ENCODE measurements at places on chromosomes 12 and 14. TPM values are rescaled to one million over a fixed set of nuclear protein-coding genes. Genes with fewer than 3 reads are reported as not detected.

Gene KMT2D
- 159 TPM for total RNA-seq

Gene SOAT2
- 0.26 TPM for total RNA-seq

Gene AICDA
- not detected for total RNA-seq

Gene CLEC6A
- total RNA-seq, result not detected

Gene CCDC197
- total RNA-seq, result not detected

Gene ST8SIA1
- 53.6 TPM for total RNA-seq

- H3K27ac ChIP-seq, result no peak overlapping the region
- no peaks in the 10 kb centered on the region for H3K36me3 ChIP-seq
- no peaks in the 10 kb centered on the region for H3K27me3 ChIP-seq
- H3K4me3 ChIP-seq, result no peak overlapping the region
Measured at GRCh38 chr14:50647282-50647681, 20.8 kb downstream of the SAV1 start.

- no peak for DNase-seq
- no peaks in the 10 kb centered on the region for H3K4me1 ChIP-seq
- no peak overlapping the region for H3K27ac ChIP-seq
- no peaks in the 10 kb centered on the region for H3K27me3 ChIP-seq
Measured at GRCh38 chr14:70008284-70009262, 129.4 kb downstream of the SMOC1 start.

- H3K27me3 ChIP-seq, result no peaks in the 10 kb centered on the region
- H3K4me1 ChIP-seq, result no peaks in the 10 kb centered on the region
- DNase-seq, result no peak
- H3K4me3 ChIP-seq, result no peak overlapping the region
- H3K27ac ChIP-seq, result no peak overlapping the region
- H3K36me3 ChIP-seq, result no peaks in the 10 kb centered on the region
Measured at GRCh38 chr12:115268451-115268850, 584.5 kb upstream of the TBX3 start.

DNA sequence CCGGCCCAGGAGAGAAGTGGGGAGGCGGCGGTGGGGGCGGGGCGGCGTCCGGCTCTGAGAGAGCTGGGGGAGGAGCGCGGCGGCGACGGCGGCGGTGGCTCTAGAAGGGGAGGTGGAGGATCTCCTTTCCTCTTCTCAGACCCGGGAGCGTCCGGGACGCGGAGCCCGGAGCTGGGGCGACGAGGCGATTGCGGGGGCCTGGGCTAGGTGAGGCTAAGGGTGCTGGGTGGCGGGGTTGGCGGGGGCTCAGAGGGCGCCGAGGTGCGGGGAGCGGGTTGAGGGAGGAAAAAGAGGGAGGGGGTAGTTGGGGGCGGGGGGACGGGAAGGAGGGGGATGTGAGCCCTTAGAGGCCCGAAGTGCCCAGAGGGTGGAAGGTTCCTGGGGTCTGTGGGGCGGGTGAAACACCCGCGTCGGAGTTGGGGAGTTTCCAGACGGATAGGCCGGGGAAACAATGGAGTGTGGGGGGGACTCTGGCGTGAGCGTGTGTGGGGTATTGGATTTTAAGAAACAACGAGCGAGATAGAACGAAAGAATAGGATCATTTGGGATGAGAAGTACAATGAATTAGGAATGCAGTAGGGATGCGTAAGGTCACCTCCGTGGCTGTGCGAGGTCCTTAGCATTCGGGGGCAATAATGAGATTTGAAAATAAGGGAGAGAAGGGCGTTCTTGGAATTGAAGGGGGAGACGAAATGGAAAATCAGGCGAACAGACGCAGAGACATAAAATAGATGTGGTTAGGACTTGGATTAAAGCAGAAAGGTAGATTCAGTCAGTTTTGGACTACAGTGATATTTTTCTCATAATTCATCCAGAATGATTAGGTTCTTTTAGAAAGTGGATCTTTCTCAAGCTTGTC is at the start of gene SPATS2:
Gene SPATS2 (plus strand): TSS at position 82 of the 859 bp plus-strand sequence. CDS start 93,551 bp downstream, outside the sequence.
- peak within 1 kb of the TSS; percentile 88 for H3K4me3 ChIP-seq
- no peaks in the 10 kb centered on the region for H3K27me3 ChIP-seq
- H3K36me3 ChIP-seq, result no peaks in the 10 kb centered on the region
- DNase-seq, result no peak

- no peak overlapping the region for H3K4me3 ChIP-seq
- H3K27me3 ChIP-seq, result no peaks in the 10 kb centered on the region
- no peak for DNase-seq
Measured at GRCh38 chr12:112514926-112515642, 96.3 kb downstream of the PTPN11 start.

DNA sequence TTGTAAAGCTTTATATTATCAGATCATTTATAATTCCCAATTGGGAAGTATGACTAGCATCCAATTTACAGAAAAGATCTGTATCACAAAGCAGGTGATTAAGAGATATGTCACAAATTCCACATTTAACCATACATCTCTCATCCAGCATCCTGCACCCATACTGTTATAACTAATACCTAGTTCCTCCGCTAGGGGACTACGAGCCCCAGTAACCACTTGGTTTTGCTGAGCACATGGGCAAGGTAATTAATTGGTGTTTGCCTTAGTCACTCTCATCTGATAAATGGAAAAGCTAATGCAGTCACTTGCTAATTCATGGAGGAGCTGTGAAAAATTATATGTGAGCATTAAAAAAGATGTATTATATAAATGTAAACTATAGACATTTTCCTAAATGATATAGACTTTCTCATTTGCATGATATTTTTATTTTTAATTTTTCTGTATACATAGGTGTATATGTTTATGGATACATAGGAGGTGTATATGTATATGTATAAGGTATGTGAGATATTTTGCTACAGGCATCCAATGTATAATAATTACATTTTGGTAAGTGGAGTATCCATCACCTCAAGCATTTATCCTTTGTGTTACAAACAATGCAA is 1031.8 kb downstream of the GALC start:
- DNase-seq, result no peak
- no peaks in the 10 kb centered on the region for H3K27me3 ChIP-seq
- no peaks in the 10 kb centered on the region for H3K4me1 ChIP-seq
- no peak overlapping the region for H3K27ac ChIP-seq

GRCh38 chr12:67630373-67631088 is 18.0 kb upstream of the DYRK2 start:
- peak overlapping the region; percentile 43 for H3K27ac ChIP-seq
- H3K27me3 ChIP-seq, result no peaks in the 10 kb centered on the region

GRCh38 chr14:51335961-51336723 is 96.1 kb downstream of the TMX1 start:
- H3K27ac ChIP-seq, result no peak overlapping the region
- no peaks in the 10 kb centered on the region for H3K36me3 ChIP-seq
- H3K4me3 ChIP-seq, result no peak overlapping the region
- no peaks in the 10 kb centered on the region for H3K4me1 ChIP-seq

DNA sequence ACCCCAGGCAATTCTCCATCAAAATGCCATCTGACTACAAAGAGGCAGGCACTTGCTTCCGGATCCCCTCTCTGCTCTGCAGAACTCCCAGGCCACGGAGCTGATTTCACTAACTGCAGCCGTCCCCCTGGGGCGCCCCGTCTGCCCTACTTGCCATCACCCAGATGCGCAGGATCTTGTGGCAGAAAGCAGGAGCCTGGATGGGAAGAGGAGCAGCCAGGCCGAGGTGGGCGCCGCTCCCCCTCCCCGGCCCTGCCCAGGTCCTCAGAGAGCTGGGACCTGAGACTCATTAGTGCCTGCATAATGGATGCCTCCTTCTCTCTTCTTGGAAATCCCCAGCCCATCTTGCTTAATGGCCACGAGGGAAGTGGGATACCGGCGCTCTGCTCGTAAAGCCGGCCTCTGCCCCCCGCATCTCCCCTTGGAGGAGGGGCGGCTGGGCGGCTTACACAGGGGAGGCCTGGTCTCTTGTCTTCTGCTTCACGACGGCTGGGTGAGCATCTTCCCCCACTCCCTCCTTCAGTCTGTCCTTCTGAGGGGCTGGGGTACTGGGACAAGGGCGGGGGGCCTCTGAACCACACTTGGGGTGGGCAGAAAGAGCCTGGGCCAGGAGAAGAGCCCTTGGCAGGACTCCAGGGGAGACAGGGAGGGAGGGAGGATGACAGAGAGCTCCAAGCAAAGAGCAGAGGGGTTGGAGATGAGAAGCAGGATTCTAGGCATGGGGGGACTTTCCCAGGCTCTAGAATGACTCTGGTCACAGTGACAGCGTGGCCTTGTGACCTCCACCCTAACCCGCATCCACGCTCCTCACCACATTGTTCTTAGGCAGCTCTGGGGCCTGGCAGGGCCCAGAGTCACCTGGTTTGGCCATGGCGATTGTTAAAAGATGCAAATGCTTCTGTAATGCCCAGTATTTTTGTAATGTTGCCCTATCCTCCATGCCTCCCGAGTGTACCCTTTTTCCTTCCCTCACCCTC is 19.4 kb upstream of the EML1 start:
- H3K36me3 ChIP-seq, result no peaks in the 10 kb centered on the region
- peaks cover 7% of the 10 kb centered on the region for H3K27me3 ChIP-seq
- no peak for DNase-seq
- H3K4me1 ChIP-seq, result no peaks in the 10 kb centered on the region

DNA sequence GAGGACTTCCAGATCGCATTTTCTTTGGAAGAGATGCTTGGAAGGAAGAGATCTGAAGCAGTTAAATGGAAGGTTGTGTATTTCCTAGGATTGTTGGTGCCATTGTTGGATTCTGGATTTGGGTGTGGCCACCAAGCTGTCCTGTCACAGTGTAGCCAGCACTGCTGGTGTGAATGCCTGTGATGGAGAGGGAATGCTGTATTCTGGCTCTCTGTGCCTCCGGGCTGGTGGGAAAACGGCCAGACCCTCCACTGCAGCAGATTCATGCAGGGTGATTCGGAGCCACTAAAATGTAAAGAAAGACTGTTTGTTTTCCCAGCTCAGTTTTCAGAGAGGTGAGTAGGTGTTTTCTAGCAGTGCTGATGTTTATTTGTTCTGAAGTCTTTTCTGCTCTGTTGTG is 30.7 kb upstream of the MANSC4 start:
- no peaks in the 10 kb centered on the region for H3K27me3 ChIP-seq
- DNase-seq, result no peak
- peaks cover 10% of the 10 kb centered on the region for H3K4me1 ChIP-seq
- H3K36me3 ChIP-seq, result no peaks in the 10 kb centered on the region

DNA sequence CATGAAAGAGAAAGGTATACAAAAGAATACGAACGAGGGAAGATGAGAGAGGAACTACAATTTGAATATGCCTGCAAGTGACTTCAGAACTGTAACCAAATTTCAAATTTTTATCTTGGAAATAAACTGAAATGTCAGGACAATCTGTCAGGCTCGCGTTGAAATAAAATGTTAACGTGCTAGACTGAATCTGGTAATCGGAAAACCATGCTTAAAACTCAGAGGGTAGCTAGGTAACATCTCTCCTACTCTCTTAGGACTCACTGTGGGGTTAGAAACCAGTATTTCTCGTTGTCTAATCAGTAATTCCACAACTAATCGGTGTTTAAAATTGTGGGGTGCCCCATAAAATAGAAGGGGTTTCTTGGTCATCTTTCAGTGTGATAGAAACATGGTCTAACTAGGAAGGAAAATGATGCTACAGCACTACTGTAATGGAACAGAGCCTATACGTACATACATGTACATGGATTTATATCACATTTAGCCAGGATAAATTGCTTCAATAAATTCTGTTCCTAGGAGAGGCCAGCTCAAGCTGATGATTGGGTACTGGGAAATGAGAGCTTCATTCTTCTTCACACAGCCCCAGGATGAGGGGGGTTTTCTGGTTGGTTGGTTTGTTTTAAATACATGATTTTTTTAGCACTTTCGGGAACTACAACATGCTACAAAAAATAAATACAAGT is 23.9 kb downstream of the ATF7 start:
- no peaks in the 10 kb centered on the region for H3K27me3 ChIP-seq
- peaks cover 5% of the 10 kb centered on the region for H3K36me3 ChIP-seq
- no peak overlapping the region for H3K4me3 ChIP-seq
- DNase-seq, result no peak
- no peaks in the 10 kb centered on the region for H3K4me1 ChIP-seq

DNA sequence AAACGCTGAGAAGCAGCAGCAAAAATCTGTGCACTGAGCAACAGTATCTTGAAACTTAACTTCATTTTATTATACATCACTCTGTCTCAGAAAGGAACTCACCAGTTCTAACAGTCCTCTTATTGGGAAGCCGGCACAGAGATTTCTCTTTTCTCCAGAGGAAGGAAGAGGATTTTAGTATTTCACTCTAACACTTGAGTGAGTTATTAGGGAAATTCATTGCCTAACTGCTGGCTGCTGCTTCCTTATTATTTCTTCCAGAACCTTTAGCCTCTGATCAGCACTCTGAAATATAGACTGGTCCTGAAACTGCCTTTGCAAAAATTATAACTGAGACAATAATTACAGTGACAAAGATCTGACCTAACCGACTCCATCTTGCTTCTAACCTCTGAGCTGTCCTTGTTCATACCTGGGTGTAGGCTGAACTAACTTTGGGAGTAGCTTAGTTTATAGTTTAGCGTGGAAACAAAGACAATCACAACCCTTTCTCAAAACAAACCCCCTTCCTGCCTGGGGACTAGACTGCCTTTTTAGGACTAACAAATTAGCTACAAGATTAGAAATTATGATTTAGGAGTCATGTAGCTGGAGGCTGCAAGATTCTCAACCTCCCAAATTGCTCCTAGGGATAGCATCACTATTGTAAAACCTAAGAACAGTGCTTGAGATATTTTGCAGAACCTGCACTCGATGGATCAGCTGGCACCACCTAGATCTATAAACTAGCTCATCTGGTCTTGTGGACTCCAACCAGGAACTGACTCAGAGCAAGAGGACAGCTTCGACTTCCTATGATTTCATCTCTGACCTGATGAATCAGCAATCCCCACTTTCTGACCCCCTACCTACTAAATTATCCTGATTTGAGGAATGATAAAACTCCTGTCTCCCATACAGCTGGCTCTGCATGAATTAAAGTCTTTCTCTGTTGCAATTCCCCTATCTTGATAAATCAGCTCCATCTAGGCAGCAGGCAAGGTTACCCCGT is 117.5 kb downstream of the DYRK2 start:
- DNase-seq, result no peak
- H3K27ac ChIP-seq, result no peak overlapping the region
- H3K27me3 ChIP-seq, result no peaks in the 10 kb centered on the region
- no peaks in the 10 kb centered on the region for H3K36me3 ChIP-seq

- H3K4me1 ChIP-seq, result no peaks in the 10 kb centered on the region
- no peaks in the 10 kb centered on the region for H3K36me3 ChIP-seq
- no peak overlapping the region for H3K27ac ChIP-seq
- no peak overlapping the region for H3K4me3 ChIP-seq
Measured at GRCh38 chr14:48670939-48671338, 915.2 kb downstream of the RPS29 start.

- no peaks in the 10 kb centered on the region for H3K4me1 ChIP-seq
- no peaks in the 10 kb centered on the region for H3K27me3 ChIP-seq
- DNase-seq, result no peak
- no peaks in the 10 kb centered on the region for H3K36me3 ChIP-seq
- H3K4me3 ChIP-seq, result no peak overlapping the region
Measured at GRCh38 chr12:167959-168600, 45.9 kb downstream of the SLC6A12 start.
